PC-9 (cell line): ENCODE measurements at places on chromosomes 3 and 15.

GRCh38 chr3:189834462-189834861, 203.3 kb downstream of the TP63 start:
- no peak overlapping the region for H3K27ac ChIP-seq
- DNase-seq, result peak; percentile 4
- H3K4me3 ChIP-seq, result no peak overlapping the region

DNA sequence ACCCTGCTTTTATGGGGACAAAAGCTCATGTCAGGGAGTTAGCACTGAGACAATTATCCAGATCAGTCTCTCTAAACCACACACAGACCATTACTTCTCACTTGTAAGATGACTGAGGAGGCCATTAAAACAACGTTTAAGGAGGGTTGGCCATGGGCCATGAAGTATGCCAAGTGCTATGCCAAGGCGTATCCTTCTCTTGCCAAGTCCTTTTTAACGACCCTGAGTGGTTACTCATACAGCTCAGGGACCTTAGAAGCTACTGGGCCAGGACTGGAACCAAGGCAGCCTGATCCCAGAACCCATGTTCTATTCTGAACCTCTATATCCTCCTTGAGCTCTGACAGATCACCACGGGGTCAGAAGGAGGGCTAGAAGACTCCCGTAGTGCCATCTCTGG, 50.0 kb downstream of the NMNAT3 start:
- H3K4me1 ChIP-seq, result no peaks in the 10 kb centered on the region
- H3K4me3 ChIP-seq, result no peak overlapping the region
- DNase-seq, result no peak

DNA sequence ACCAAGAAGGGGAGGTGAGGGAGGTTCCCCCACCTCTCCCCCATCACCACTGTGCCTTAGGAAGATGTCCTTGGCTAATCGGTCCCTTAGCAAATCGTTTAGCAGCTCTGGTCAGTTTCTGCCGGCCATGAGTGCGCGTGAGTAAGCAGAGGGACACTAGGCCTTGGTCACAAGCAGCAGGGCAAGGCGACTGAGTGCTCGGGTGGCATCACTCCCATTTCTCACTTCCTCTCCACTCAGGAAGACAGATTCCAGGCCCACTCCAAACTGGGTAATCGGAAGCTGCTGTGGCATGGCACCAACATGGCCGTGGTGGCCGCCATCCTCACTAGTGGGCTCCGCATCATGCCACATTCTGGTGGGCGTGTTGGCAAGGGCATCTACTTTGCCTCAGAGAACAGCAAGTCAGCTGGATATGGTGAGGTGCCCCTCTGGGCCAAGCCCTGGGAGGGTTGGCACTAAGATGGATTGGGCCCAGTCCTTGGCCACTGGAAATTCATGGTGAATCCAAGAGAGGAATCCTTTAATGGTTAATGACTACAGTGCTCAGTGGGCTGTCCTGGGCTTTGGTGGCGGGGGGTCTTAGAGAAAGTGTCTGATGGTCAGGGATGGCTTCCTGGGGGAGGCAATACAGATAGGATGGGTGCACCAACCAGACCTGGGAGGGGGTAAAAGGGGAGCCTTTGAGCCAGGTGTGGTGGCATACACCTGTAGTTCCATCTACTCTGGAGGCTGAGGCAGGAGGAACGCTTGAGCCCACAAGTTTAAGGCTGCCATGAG, 4.0 kb downstream of the PARP3 start:
- H3K36me3 ChIP-seq, result no peaks in the 10 kb centered on the region
- DNase-seq, result no peak
- no peaks in the 10 kb centered on the region for H3K27me3 ChIP-seq
- no peak overlapping the region for H3K4me3 ChIP-seq
- H3K4me1 ChIP-seq, result peaks cover 7% of the 10 kb centered on the region; the same call in 1 of the 2 replicates

- no peaks in the 10 kb centered on the region for H3K4me1 ChIP-seq
- H3K27me3 ChIP-seq, result no peaks in the 10 kb centered on the region
- DNase-seq, result no peak
- no peak overlapping the region for H3K4me3 ChIP-seq
- no peaks in the 10 kb centered on the region for H3K36me3 ChIP-seq
- H3K27ac ChIP-seq, result no peak overlapping the region
These were observed 24.1 kb downstream of the SHC4 start for GRCh38 chr15:48939648-48940047.

GRCh38 chr15:70339571-70340493, 242.1 kb upstream of the TLE3 start:
- H3K36me3 ChIP-seq, result no peaks in the 10 kb centered on the region
- H3K4me3 ChIP-seq, result no peak overlapping the region
